NCI-H1105 (cell line): ENCODE measurements at places on chromosomes 1 and 21.

GRCh38 chr1:55047611-55048010, 8.3 kb downstream of the PCSK9 start:
- no peak for DNase-seq

DNA sequence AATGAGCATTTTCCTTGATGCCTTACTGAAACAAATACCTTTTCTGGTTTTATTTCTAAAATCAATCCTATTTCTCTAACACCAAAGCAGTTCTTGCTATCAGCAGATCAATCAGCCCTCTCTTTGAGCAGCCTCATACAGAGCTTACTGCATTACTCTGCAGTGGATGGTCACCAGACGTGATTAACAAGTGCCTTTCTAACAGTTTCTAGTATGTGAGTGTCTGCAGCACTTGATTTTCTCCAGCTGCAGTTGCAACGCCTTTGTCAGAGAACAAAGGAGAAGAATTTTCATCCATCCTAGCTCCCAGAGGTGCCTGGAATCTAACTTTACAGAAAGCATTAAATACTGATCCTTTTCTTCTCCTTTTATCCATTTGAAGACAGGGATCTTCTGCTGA, 177.3 kb upstream of the SGIP1 start:
- DNase-seq, result no peak

DNA sequence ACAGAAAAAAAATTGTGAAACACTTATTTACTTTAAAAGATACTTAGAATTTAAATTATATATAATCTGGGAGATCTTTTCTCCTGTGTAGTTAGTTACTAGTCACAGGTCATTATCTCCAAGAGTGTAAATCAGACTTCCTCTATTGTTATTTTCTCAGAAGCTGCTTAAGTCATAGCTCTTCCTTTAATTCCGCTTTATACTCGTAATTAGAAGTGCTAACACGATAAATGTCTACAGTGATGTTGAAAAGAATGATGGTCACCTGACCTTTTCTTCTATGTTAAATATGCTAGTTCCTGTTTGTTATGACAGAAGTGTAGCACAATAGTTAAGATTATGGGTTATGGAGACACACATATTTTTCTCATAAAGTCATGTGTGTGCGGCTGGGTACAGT, 123.6 kb downstream of the TGFB2 start:
- no peak for DNase-seq

- DNase-seq, result peak; percentile 24
Measured at GRCh38 chr1:166920561-166921475, 44.8 kb upstream of the TADA1 start.

GRCh38 chr21:45019887-45020537, 54.4 kb upstream of the ADARB1 start:
- DNase-seq, result no peak

DNA sequence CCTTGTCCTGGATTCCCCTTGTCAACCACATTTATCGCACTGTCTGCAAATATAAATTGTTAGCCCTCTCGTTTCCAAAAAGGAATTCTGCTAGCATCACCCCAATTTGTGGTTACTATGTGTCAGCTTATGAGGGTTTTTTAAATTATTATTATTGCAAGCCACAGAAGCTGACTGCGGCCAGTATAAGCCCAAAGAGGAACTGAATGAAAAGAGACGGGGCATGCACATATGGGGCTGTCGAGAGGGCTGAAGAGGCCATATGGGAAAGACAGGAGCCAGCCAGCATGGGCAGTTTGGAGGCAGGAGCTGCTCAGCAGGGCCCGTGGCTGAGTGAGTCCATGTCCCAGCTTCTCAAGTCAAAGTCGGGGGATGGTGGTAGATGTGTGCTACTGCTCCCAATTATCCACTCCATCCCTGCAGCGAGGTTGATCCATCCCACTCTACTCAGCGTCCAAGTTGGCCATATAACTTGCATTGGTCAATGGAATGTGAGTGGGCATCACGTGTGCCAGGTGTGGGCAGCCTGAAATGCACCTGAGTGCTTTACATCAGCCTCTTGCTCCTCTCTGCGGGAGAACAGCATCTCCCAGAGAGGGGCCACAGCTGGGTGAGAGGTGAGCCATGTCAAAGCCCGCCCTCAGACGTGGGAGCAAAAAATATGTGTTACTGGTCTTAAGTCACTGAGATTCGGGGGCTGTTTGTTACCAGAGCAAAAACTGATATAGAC, 37.6 kb upstream of the LDLRAP1 start:
- DNase-seq, result no peak
